ENCODE measurements at places on chromosomes 6 and 20. TPM values are rescaled to one million over a fixed set of nuclear protein-coding genes. Genes with fewer than 3 reads are reported as not detected.

DNA sequence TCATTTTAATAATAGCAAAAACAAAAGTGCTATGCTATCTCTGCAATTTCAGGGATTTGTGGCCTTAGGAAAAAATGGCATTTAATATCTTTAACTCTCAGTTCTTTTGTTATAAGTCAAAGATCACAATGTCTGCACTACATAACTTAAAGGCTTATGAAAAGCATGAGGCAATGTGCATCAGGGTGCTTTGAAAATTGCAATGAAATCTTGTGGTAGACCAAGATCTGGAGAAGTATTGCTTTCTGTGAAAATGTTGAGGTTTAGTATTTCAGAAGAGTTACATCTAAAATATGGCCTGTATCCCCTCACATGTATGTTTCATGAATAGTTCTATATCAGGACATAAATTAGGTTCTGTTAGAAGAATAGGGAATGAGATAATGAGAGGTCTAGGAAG, 200.6 kb downstream of the MEI4 start:
- no peak for DNase-seq

DNA sequence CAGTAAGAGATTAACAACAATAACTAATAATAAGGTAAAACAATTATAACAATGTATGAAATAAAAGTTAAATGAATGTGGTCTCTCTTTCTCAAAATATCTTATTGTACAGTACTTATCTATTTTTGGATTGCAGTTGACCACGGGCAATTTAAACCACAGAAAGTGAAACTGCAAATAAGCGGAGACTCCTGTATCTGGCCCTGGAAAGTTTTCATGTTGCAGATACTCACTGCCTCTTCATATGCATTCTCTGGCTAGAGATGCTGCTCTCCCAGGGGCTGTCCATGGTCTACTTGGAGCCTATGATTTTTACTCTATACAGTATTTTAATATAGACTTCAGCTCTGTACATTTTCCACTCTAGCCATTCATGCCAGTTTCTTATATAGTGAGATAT, 230.8 kb downstream of the FUT9 start:
- DNase-seq = no peak

DNA sequence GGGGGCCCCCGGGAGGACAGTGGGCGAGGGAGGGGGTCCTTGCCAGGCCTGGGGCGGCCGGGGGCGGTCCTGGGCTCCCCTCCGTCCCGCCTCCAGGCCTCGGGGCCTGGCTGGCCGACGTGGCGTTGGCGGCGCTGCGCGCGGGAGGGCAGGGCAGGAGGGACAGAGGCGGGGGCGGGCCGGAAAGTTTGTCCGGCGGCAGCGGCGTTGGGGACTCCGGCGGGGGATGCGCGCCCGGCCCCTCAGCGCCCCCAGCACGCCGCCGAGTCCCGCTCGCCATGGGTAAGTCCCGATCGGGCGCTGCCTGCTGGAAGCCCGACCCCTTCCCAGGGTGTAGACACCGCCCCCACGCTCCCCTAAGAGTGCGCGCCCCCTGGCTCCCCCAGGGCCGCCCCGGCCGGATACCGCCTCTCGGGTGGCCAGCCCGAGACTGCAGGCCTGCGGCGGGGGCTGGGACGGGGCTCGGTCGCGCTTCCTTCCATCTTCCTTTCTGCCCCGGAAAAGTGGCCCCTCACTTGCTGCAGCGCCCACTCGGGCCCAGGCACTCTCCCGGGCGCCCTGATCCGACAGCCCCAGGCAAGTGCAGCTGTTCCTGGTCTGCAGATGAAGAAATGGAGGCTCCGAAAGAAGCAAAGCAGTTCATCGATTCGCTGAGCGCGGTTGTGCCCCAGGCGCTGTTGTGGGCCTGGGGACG, at the start of gene SLC2A10:
TSS of gene SLC2A10 (plus strand) at position 191 of the 694 bp plus-strand sequence. CDS start at position 279, 88 bp downstream.
- no peak for DNase-seq

GRCh38 chr6:27687154-27688013, 214.5 kb upstream of the ZNF184 start:
- DNase-seq = no peak

DNA sequence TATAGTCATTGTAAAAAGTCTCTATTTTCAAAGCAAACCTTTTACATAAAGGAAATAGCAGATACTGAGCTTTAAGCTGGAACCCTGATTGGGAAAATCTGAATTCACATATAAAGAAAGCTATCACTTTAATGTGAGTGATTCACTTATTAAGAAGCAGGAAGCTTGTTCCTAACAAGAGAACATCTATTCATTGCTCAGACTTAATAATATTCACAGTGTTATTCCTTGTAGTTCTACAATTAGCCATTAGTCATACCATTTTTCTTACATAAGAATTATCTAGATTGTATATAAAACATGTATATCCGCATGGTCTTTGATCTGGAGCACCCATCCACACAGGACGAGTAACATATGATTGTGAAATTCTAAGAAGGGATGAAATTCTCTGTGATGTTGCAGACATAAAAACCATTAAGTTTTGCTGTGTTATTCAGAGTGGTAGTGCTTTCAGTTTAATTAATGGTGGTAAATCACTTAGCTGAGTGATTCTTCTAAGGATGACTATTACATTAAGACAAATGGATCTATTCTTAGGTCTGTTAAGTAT, 71.1 kb upstream of the FOXQ1 start:
- no peak for DNase-seq

FAM162B gene
- total RNA-seq = 6.2 TPM

DNA sequence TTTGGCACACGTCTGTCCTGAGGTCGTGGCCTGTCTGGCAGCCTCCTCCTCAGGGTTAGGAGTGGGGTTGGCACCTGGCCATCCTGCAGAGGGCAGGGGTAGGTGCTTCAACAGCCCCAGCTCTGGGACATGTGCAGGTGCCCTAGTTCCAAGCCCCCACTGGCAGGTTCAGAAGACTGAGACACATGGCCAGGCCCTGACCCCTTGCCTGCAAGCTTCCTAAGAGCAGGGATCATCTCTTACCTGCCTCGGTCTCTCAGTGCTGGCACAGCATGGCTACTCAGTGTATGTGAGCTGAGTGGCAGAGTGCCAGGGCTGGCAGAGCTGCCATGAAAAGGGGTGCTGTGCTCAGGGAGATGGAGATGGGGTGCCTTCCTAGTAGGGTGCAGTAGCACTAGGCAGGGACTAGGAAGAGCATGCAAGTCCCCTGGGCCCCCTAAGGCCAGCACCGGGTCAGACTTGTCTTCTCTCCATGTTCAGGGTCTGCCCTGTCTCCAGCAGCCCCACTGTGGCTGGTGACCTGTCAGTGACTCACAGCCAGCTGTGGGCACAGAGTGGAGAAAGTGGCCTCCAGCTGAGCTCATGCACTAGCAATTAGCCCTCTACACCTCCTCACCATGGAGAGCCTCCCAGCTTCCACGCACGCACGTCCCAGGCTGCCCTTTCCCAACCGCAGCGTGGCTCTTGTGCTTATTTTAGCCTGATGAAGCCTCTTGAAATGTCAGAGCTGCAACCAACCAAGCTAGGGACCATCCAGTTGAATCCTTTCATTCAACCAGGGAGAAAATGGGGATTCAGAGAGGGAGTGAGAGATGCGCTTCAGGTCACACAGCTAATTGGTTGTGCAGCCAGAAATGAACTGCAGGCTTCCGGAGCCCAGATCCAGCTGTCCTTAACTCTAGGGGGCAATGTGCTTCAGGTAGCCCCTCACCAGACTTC, 116.6 kb downstream of the MRPL14 start:
- DNase-seq = peak; percentile 18

DNA sequence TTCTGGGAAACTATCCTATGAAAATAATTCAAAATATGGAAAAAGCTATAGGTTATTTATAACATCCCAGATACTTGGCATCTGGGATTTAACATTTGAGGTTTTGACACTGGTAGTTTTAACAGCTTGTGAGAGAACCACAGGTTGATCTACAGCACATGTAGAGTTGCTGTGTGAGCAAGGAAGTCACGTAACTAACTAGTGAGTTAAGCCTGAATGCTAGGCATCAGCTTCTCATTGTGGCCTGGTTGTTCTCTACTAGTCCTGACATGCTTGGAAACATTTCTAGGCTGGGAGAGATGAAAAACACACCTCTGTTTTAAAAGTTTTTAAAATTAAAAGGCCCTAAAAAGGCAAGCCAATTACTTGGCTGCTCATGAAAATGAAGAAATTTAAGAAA, 28.2 kb downstream of the ESF1 start:
- no peak for DNase-seq

SPATS1 gene
- total RNA-seq = not detected

HAO1 gene
- total RNA-seq = not detected

- DNase-seq = no peak
Measured at GRCh38 chr6:71252410-71252809, 36.2 kb upstream of the OGFRL1 start.

- no peak for DNase-seq
Measured at GRCh38 chr20:18647777-18648176, 59.9 kb downstream of the DTD1 start.

- no peak for DNase-seq
Measured at GRCh38 chr6:112927641-112928320, 580.7 kb downstream of the RFPL4B start.

GRCh38 chr6:144248476-144249301, 36.4 kb upstream of the UTRN start:
- DNase-seq = no peak

Measured in dermis microvascular lymphatic vessel endothelial cell (primary cell).